ENCODE measurements at places on chromosomes 11 and 22.

- DNase-seq, result no peak
Measured at GRCh38 chr11:128586689-128587088, 669 bp downstream of the ETS1 start.

DNA sequence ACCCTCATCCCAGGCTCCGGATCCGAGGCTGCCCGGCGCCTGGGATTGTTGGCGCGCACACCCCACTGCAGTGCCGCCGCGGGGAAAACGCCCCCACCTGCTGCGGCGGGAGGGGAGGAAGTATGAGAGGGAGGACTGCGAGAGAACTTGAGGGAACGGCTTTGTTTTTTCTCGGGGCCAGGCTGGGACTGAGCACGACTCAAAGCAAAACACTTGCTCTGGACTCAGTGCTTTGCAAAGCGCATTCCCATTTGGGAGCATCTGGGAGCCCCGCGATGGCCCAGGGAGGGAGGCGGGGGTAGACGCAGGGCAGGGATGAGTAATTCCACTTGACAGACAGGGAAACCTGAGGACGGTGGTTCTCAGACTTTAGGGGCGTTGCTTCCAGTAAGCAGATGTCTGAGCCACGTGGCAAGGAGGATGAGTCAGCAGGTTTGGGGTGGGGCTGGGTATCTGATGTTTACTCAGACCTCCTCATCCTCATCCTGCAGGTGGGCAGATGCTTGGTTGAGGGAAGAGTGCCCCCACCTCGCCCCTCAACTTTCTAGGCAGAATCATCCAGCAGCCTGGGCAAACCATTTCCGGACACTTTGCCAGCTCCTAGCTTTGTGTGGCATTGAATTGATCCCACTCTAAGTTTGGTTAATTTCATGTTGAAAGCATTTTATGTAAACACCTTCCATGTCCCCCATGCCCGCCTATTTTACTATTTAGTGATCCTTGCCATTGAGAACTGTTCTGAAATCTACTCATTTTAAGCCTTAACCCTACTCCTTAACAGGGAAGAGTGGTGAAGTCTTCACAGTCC is 1.5 kb downstream of the MIAT start:
- peak; percentile 84 for DNase-seq

DNA sequence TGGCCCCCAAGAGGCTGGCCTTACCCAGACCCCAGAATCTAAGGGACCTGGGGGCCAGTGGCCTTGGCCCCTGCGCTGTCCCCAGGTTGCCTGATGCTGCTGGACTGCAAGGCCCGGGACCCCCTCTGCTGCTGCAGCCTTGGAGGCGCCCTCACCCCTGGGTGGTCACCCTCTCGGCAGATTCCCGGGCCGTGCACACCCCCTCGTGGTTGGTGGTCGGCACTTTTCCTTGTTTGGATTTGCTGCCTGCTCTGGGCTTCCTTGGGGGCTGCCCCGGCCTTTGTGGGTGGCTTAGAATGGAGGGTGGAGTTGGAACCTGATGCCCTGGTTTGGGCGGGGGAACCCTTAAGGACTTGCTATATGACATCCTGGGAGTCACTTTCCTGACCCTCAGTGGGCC is 5.3 kb downstream of the RIN1 start:
- no peak for DNase-seq

- no peak for DNase-seq
Measured at GRCh38 chr11:32108576-32108975, 17.7 kb downstream of the RCN1 start.

GRCh38 chr11:36623494-36623893 is 25.5 kb upstream of the RAG2 start:
- DNase-seq, result no peak

GRCh38 chr11:46914363-46914762 is 4.0 kb downstream of the LRP4 start:
- no peak for DNase-seq

GRCh38 chr11:970319-970871 is 44.7 kb downstream of the AP2A2 start:
- no peak for DNase-seq

- no peak for DNase-seq
Measured at GRCh38 chr11:122046846-122047245, 69.2 kb downstream of the BLID start.

DNA sequence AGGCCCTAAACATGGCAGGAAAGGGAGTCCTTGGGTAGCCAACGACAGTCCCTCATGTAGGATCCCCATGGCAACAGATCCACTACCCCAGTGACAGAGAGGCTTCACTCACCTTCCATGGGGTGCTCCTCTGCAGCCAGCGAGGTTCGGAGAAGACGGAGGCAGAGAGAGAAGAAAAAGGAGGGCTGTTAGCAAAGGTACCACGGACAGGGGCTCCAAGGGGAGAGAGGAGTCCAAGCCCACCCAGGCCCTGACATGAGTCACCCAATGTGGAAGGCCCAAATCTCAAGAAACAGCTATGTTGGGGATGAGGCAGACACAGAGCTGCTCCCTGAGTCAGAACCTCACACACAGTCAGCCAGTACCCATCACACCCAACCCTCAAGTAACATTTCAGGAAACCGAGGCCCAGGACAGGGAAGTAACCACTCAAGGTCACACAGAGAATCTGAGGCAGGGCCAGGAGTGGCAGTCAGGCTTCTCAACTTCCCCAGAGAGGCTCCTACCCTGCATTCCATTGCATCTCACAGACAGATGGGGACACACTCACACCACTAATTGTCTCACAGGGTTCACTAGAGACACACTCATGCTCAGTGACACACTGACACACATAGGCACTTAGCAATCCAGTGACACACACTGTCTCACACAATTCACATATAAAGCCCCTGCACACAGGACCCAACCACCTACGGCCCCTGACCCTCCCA is 25.2 kb downstream of the NRXN2 start:
- no peak for DNase-seq

DNA sequence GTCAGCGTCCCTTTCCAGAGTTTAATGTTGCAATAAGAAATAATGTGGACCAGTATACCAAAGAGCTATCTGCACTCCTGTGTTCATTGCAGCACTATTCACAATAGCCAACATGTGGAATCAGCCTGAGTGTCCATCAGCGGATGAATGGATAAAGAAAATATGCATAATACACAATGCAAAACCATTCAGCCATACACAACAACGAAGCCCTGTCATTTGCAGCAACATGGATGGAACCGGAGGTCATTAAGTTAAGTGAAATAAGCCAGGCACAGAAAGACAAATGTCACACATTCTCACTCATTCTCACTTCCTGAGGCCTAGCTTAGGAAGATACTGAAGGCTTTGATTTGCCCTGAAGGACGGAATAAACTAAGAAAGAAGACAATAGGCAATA is 22.1 kb downstream of the SLC5A4 start:
- DNase-seq, result no peak

- DNase-seq, result no peak
Measured at GRCh38 chr11:113410414-113411135, 23.0 kb downstream of the ANKK1 start.

- DNase-seq, result no peak
Measured at GRCh38 chr11:130964058-130964792, 47.9 kb upstream of the SNX19 start.

- no peak for DNase-seq
Measured at GRCh38 chr11:131137046-131137445, 220.8 kb upstream of the SNX19 start.

DNA sequence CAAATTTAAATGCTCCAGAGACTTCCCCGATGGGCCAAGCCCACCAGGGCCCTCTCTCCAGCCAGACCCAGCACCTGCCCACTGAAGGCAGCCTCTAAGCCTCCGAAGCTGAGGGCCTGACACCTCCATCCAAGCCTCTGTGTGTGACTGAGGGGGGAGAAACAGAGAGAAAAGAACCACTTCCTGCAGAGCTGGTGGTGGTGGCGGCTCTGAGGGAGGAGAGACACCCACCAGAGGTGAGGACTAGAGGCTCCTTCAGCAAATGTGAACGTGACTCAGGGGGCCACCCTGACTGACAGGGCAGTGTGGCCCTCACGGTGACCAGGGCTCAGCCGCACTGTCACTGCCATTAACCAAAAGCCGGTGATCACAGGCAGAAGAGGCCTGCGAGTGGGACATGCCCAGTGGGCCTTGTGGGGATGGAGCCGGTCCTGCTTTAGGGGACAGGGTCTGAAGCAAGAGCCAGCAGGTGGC is 31.0 kb upstream of the CD5 start:
- no peak for DNase-seq

GRCh38 chr11:86670181-86670580 is 2.2 kb downstream of the ME3 start:
- no peak for DNase-seq

- no peak for DNase-seq
Measured at GRCh38 chr11:76148941-76149613, 57.2 kb downstream of the WNT11 start.

All from HTR-8/SVneo (cell line).